Stimulated activated CD4-positive, alpha-beta T cell treated with anti-CD3 and anti-CD28 coated beads, Interleukin-2, amount 100 ng/mL, for 4 hours (primary cell): ENCODE measurements at places on chromosomes 5 and 9.

DNA sequence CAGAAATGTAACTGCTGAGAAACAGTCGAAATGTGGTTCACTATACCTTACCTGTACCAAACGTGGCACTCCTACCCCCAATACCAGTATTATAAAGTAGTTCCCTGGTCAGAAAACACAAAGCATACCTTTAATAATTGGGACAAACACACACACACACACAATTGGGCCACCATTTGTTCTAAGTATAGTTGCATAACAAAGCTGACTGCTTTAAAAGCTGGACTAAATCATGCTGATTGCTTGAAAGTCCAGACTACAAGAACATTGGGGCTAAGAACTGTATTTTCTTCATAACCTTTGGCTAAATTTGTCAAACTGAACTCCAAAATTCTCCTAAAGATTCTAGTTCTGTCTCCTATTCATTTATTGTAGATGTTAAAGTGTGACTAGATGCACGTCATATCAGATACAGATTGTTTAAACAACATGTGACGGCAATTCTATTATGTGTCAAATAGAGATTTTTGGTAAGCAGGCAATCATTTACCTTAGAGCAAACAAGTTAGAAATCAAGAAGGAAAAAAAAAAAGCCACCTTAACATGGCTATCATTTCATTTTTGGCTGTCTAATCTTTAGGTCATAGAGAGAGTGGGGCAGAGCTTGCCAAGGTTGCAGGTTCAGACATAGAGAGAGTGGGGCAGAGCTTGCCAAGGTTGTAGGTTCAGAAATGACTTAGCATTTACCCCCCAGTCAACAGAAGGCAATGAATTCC is 265.1 kb downstream of the ARL15 start:
- DNase-seq = no peak

GRCh38 chr5:180290568-180291233 is 1.2 kb downstream of the MAPK9 start:
- DNase-seq = no peak

DNA sequence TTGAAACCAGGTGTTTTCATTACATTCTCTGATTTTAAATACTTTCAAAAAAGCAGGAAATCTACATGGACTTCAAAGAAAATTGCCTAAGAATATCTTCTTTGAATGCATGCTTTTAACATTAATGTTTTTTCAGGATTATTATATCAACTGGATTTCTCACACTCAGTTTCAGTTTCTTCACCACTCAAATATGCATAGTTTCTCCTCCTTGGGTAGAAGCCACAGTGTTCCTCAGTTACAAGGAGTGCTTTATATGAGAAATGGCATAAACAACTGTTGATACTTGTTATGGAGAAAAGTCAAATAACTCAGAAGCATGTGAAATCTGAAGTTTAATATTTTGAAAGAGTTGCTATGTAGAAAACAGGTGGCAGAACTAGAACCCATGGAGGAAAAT is 196.9 kb downstream of the DMRTA1 start:
- DNase-seq = no peak

DNA sequence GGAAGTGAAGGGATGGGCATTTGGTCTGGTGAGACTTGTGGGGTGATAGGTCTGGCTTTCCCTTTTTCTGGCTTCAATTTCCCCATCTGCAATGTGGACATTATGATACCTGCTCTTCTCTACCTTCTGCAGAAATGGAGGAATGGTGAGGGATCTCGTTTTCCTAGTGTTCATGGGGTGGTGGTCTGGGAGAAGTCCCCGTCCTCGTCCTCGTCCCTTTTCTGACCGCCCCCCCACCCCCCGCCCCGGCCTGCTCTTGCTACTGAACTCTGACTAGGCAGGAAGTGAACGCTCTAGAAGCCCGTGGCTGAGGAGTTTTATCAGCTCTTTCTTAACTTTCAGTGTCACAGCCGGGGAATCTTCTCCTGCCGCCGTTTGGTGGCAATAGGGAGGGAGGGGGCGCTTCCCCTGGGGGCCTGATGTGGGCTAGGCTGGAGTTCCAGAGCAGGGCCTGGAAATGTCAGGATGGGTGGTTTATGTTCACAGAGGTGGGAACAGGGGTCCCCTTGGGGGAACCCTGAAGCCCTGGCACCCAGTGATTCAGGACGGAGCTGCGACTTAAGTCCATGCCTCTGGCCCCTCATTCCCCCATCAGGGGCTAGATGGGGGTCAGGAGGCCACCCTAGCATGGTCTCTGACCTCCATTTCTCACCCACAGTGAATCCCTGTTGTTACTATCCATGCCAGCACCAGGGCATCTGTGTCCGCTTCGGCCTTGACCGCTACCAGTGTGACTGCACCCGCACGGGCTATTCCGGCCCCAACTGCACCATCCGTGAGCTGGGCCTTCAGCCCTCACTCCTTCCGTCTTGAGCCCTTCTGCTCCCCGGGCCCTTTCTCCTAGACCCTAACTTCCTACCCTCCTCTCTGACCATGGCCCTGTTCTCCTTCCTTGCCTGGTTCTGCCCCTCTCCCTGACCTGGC is 6.7 kb downstream of the PTGS1 start:
- no peak for DNase-seq

DNA sequence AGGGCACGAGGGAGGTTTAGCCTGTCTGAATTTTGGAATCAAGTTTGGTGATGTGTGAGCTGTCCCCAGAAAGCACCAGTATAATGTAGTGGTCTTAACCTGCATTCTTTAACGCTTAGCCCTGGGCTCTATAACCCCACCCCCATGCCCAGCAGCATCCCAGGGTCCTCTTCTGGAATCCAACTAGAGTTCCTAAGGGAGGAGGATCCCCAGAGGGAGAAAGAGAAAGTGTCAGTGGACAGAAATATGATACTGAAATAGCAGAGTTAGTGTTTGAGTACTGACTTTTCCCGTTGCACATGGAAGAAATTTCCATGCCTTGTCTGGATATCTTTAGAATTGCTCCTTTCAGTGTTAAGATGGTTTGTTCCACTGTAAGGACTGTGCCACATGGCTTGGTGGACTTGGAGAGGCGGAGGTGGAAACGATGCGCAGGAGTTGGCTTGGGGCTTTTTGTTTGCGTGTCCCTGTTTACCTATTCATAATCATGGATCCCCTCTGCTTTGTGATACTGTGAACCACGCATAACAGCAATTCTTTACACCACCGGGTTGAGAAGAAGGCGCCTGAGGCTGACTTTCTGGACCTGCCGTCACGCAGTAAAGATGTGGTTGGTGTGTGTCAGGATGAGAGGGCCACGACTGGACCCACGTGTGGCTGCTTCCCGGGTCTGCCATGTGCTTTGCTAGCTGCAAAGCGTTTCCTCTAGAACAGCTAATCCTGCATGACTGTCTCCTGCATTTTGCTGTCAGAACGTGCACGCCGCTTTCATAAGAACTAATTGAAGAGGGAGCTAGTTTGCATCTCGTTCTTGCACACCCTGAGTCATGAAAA is 142.3 kb downstream of the SMARCA2 start:
- DNase-seq = peak; percentile 10

GRCh38 chr9:129103595-129103965 is 7.0 kb downstream of the CRAT start:
- no peak for DNase-seq
